ENCODE measurements at places on chromosomes 12 and 14.

DNA sequence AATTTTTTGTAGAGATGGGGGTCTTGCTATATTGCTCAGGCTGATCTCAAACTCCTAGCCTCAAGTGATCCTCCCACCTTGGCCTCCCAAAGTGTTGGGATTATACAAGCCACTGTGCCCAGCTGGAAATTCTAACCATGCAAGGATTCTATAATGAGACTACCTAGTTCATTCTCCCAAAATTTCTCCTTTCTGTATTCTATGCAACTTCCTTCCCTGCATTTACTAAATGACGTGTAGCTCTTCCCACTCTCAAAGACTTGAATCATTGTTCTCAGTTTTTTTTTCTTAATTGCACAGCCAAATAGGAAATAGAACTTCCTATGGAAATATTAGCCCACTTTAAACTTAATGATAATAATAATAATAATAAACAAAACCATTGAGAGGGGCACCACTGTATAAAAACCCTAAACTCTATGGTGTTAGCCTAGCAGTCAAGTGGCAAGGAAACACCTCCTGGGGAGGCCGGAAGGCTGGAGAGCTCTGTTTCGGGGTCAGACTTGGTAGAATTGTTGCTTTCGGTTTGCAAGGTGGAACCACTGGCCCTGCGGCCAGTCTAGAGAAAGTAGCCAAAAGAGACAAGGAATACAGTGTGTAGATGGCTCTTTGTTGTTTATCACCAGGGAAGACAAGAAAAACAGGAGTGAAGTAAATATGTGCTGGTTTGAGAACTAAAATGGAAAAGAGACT, 40.0 kb upstream of the TESC start:
- H3K27me3 ChIP-seq = no peaks in the 10 kb centered on the region
- H3K4me1 ChIP-seq = peaks cover 16% of the 10 kb centered on the region
- no peaks in the 10 kb centered on the region for H3K36me3 ChIP-seq
- DNase-seq = no peak
- no peak overlapping the region for H3K27ac ChIP-seq

GRCh38 chr14:24390701-24391468, 7.9 kb upstream of the NYNRIN start:
- no peaks in the 10 kb centered on the region for H3K36me3 ChIP-seq
- H3K27ac ChIP-seq = no peak overlapping the region
- H3K27me3 ChIP-seq = no peaks in the 10 kb centered on the region
- peaks cover 5% of the 10 kb centered on the region for H3K4me1 ChIP-seq

- DNase-seq = no peak
- H3K4me1 ChIP-seq = 0 out of 2 replicates have a peak, but pooled peaks cover 7% of the 10 kb centered on the region
- no peak overlapping the region for H3K27ac ChIP-seq
- H3K27me3 ChIP-seq = no peaks in the 10 kb centered on the region
Measured at GRCh38 chr14:22896760-22897159, 13.7 kb downstream of the REM2 start.

DNA sequence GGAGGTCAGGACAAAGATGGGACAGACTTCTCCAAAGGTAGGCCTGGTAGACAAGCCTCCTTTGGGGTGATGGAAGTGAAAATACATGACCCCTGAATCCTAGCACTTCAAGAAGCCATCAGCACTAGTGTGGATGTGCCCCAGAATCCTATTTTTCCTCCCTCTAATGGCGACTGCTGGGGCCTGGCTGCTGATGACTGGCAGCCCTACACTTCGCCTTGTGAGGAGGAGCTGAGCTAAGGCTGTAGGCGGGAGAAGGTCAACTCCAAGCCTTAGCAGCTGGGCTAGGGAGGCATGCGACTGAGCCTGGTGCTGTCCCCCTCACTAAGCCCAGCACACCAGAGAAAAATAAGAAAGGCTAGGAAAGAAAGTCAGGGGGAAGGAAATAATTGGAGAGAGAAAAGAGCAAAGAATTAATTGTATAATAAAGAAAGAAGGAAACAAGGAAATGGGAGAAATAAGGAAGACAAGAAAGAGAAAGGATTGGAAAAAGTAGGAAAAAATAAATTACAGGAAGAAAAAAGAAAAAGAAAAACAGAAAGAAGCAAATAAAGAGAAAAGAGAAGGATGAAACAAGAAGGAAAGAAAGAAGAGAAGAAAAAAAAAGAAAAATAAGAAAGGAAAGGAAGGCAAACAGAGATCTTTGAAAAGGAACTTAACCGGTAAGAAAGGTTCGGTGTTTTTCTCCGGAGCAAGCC, 4.7 kb upstream of the HOXC10 start:
- H3K27me3 ChIP-seq = no peaks in the 10 kb centered on the region
- H3K4me3 ChIP-seq = no peak overlapping the region
- peaks cover 40% of the 10 kb centered on the region for H3K4me1 ChIP-seq

GRCh38 chr14:98931911-98932310, 340.1 kb downstream of the BCL11B start:
- H3K27me3 ChIP-seq = no peaks in the 10 kb centered on the region
- no peak overlapping the region for H3K27ac ChIP-seq
- H3K36me3 ChIP-seq = no peaks in the 10 kb centered on the region
- no peak for DNase-seq
- H3K4me3 ChIP-seq = no peak overlapping the region

GRCh38 chr12:1422604-1423315, 171.6 kb downstream of the FBXL14 start:
- H3K27me3 ChIP-seq = no peaks in the 10 kb centered on the region
- H3K36me3 ChIP-seq = no peaks in the 10 kb centered on the region
- peaks cover 18% of the 10 kb centered on the region for H3K4me1 ChIP-seq
- DNase-seq = no peak
- H3K4me3 ChIP-seq = no peak overlapping the region

GRCh38 chr12:89528434-89528833, 2.6 kb upstream of the POC1B start:
- H3K4me1 ChIP-seq = peaks cover 8% of the 10 kb centered on the region
- H3K4me3 ChIP-seq = no peak overlapping the region
- H3K27me3 ChIP-seq = no peaks in the 10 kb centered on the region
- DNase-seq = no peak

GRCh38 chr14:103730490-103731035, 15.0 kb downstream of the ZFYVE21 start:
- no peak overlapping the region for H3K27ac ChIP-seq
- peaks cover 2% of the 10 kb centered on the region for H3K36me3 ChIP-seq
- H3K4me3 ChIP-seq = no peak overlapping the region
- no peak for DNase-seq
- no peaks in the 10 kb centered on the region for H3K4me1 ChIP-seq

GRCh38 chr12:3220382-3221321, 143.5 kb downstream of the TSPAN9 start:
- no peak overlapping the region for H3K4me3 ChIP-seq
- no peaks in the 10 kb centered on the region for H3K4me1 ChIP-seq

DNA sequence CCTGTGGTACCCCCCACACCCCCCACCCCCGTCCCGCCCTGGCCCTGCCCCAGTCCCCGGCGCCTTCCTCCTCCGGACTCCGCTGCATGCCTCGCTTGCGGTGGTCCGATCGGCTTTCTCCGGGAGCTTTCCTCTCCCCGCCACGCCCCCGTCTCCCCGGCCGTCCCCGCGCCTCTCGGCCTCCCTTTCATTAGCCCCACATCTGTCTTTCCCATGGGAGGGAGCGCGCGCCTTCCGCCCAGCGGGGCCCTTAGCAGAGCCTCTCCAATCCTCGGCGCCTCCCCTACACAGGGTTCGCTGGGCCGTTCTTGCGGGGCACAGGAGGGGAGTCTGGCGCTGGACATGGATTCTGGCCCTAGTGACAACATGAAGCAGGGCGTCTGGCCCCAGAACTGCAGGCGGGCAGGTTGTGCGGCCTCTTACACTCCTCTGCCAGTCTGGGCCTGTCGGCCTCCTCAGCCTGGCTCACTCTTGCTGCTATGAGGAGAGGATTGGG, 1.5 kb upstream of the EFS start:
- no peaks in the 10 kb centered on the region for H3K27me3 ChIP-seq
- H3K4me3 ChIP-seq = no peak overlapping the region
- H3K36me3 ChIP-seq = no peaks in the 10 kb centered on the region
- no peak for DNase-seq

All from Caco-2 (cell line).